Subcutaneous preadipocyte (primary cell): ENCODE measurements at places on chromosomes 6 and 20. TPM values are rescaled to one million over a fixed set of nuclear protein-coding genes. Genes with fewer than 3 reads are reported as not detected.

OTOR gene
- total RNA-seq: not detected in 2 replicates

KCNG1 gene
- 4.8 and 5.5 TPM in 2 replicates for total RNA-seq

GINS1 gene
- 8.1 and 17.0 TPM in 2 replicates for total RNA-seq

MDN1 gene
- total RNA-seq: 36.4 and 51.4 TPM in 2 replicates

NKAIN2 gene
- total RNA-seq: not detected in 2 replicates

CGA gene
- not detected in 2 replicates for total RNA-seq

ZSCAN16 gene
- 1.1 and 2.2 TPM in 2 replicates for total RNA-seq

SCGN gene
- total RNA-seq: under 0.01 TPM in 1 of 2 replicates, not detected in the other

NOTCH4 gene
- total RNA-seq: 0.59 and 0.73 TPM in 2 replicates

PRICKLE4 gene
- 1.8 TPM in 1 of 2 replicates, not detected in the other for total RNA-seq

PAK5 gene
- not detected in 2 replicates for total RNA-seq

FAXC gene
- total RNA-seq: 0.20 and 0.37 TPM in 2 replicates

RPL10A gene
- total RNA-seq: 1,425 and 2,963 TPM in 2 replicates

EHMT2 gene
- 43.4 and 50.4 TPM in 2 replicates for total RNA-seq

CLVS2 gene
- under 0.01 TPM in 2 replicates for total RNA-seq

RAB32 gene
- 69.4 and 82.1 TPM in 2 replicates for total RNA-seq
